GM18507 (cell line): ENCODE measurements at places on chromosomes 7 and 10.

DNA sequence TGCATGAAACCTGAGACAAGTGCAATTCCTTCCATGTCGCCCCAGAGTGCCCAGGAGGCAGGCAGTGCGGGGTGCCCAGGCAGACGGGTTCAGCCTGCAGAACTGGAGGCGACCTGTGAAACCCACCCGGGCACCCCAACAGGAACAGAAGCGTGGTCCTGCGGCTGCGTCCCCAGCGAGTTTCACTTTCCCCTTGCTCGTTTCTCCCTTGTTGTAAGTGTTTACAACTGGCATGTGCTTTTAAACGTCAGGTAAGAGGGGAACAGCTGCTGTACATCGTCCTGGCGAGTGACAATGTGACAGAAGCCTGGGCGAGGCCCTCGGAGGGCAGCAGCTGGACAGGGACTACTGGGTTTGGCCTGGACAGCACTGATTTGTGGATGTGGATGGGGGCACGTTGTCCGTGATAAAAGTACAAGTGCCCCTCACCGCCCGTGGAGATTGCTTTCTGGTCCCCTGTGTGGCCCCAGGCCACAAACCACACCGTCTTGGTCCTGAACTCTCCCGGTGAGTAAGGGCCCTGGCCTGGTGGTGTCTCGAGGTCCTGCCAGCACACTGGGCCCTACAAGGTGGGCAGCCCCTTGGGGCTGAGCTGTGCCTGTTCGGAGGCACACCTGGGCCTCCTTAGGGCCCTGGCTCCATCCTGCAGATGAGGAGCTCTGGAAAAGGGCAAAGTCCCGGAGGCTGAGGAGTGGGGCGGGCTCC lies 4.0 kb downstream of the VENTX start:
- DNase-seq = no peak

GRCh38 chr7:11539853-11540252 lies 292.1 kb downstream of the THSD7A start:
- no peak for DNase-seq

DNA sequence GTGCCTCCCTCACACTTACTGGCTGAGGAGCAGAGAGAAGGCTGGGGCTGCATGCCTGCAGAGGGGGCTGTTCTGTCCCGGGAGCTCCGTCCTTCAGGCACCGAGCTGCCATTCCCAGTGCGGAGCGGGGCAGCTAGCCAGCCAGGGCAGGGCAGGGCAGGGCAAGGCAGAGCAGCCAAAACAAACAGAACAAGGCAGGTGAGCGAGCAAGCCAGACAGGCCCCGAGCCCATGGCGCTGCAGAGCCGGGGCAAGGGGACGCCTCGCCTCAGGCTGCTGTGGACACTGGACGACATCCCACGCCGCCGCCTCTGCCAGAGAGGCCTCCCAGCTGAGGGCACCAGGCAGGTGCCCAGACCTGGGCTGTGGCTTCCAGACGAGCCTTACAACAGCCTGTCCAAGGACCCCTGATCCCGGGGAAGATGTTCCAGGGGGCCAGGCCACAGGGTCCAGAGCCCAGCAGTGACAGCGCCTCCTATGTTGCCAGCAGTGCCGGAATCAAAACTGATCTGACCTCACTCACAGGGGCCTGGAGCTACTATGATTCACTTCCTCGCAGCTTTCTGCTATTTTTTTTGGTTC lies 8.2 kb upstream of the NDST2 start:
- DNase-seq = no peak

- no peak for DNase-seq
Measured at GRCh38 chr7:101636822-101637623, 7.9 kb upstream of the MYL10 start.

DNA sequence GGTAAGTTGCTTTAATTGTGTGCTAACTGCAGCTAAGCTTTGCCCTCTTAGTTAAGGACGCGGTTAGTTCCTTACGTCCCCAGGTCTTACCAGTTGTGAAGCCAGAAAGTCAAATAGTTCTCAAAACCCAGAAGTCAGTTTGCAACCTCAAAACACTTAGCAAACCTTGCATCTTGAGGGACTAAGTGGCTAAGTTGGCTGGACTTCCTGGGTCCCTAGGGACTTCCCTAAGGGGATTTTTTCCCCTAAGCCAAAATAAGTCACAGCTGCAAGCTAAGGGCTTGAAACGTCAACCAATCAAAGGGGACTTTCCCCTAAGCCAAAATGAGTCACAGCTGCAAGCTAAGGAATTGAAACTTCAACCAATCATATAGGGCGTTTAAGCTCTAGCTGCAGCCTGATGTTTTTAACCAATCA lies 36.2 kb upstream of the HECW1 start:
- no peak for DNase-seq

GRCh38 chr7:88244258-88244657 lies 24.4 kb upstream of the SRI start:
- no peak for DNase-seq

DNA sequence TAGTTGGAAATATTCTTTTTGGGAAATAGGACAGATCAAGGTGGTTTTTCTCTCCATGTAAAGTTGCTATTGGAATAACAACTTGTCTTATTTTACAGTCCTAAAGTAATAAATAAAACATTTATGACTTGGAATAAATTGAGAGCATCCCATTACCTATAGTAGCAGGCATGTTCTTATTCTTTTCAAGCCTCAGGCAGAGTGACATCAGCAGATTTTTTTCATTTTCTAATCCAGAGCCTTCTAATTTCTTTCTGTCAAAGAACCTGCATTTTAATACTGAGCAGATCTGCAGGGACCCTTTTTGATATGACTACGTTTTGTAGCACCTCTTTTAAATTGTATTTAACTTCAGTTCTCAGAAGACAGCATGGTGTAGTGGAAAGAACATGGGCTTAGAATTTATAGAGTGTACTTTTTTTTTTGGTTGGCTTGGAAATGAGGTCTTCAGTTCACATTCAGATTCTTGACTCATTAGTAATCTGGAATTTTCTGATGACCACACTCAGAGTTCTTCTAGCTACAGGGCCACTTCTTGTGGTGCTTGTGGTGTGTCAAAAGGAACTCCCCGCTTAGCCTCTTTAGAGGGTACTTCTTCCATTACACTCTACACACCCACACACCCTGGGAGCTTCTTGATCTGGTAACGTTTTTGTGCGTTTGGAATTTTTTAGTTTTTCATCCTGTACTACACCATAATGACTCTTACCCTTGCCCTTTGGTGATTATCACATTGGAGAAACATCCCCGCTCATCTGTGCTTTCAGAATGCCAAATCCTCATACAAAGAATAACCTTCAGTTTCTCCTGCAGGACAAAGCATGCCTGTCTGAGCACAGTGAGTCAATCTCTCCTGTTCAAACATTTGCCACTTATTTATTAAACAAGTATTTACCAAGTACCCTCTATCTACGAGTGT lies 34.6 kb downstream of the AGK start:
- DNase-seq = no peak

- no peak for DNase-seq
Measured at GRCh38 chr10:12252882-12253546, 57.0 kb downstream of the CDC123 start.

- DNase-seq = no peak
Measured at GRCh38 chr7:45217358-45217757, 59.8 kb downstream of the RAMP3 start.

GRCh38 chr10:5735119-5735518 lies 50.5 kb downstream of the TASOR2 start:
- no peak for DNase-seq

DNA sequence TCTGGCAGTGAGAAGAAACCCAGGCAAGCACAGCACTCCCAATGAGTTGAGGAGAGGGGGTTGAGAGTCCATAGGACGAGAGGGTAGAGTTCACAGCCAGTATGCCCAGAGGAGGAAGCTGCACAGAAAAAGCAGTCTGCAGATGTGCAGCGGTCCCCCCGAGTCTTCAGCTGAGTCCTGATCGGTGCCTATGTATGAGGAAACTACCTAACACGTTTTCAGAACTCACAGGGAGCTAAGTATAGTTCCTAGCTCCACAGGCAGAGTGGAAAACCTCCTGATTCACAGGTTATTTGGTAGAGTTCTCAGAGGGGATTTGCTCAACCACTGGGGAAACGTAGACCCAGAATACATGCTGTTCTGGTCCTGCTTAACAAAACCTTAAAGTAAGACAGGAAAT lies 271.3 kb upstream of the CNTNAP2 start:
- no peak for DNase-seq

DNA sequence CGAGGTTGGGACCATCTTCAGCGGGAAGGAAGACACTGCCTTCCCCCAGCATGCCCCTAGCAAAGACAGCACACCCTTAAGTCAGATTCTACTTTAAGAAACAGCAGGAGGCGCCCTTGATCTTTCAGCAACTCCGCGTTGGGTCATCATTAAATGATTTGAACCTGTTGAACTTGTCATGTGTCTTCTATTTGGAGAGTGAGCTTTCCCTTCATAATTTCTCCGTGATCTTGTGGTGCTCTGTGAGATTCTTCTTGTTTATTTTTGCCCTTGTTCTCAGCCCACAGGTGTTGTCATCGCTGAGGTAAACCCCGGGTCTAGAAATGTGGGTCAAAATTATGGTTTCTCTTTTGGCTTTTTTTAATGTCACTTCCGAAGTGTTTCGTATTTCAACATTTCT lies 49.5 kb upstream of the PITRM1 start:
- no peak for DNase-seq

DNA sequence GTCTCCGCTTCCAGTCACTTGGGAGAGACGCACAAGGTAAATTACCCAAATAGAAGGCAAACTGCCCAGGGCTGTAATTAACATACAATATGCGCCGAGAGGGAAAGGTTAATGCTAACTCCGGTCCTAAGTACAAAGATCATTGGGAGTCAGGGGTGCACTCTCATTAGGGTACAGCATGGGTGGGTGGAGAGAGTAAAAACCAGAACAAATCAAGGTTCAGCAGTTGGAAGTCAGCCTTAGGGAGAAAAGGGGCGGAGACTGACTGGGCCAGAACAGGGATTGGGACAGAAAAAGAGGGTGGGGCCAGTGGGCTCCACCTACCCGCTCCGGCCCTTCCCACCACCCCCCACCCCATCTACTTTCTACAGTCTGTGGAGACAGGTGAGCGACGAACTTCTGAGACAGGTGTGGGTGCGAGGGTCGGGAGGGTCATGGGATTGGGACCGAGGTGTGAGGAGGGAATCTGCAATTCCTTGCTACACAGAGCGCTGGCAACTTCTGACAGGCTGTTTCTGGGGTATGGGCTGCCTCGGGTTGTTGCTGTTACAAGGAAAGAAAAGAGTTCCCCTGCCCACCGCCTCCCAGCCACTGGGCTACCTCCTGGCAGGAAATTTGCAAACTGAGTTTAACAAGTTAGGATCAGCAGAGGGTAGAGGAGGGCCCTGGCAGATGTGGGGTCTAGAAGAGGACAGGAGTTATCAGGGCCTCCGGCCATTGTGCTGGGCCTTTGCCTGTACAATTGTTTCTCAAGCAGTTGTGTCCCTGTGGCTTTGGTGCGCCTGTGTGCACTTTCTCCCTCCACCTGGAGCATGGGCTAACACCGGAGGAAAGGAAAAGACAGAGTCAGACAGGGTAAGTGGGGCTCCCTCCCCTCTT lies at the start of gene TMEM139:
TMEM139 (plus strand) TSS at position 368 of the 879 bp plus-strand sequence. CDS start 1,000 bp downstream, outside the sequence.
- DNase-seq = no peak

DNA sequence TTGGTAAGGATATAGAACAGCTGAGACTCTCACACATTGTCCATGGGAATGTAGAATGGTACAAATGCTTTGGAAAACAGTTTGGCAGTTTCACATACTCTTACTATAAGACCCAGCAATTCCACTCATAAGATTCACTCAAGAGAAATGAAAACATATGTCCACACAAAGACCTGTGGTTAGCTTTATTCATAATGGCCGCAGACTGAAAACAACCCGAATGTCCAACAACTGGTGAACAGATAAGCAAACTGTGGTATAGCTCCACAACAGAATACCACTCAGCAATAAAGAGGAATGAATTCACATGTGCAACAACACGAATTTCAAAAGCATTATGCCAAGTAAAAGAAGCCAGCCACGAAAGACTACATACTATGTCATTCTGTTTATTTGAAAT lies 33.5 kb upstream of the CUL1 start:
- no peak for DNase-seq

GRCh38 chr10:110278562-110279406 lies 25.9 kb downstream of the SMNDC1 start:
- DNase-seq = no peak

DNA sequence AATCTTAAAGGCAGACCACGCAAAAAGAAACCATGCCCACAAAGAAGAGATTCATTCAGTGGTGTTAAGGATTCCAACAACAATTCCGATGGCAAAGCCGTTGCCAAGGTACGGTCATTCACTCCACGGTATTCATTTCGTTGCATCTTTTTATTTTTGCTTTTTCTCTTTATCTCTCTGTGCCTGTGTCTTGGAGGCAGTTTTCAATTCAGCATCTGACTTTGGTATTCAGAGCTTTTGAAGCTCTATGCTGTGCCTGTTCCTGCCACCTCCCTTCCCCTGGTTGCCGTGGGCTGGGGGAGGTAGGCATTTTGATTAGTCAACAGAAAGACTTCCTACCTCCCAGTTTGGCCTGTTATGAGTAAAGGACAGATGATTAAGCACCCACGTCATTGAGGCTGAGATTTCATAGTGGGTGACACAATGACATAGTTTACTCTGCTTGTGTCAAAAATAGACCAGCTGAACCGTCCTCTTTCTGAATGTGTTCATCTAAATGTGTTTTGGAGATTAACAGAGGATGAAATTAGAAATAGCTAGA lies 149.5 kb downstream of the ARID5B start:
- DNase-seq = no peak

- no peak for DNase-seq
Measured at GRCh38 chr7:50212666-50213621, 91.6 kb upstream of the IKZF1 start.

DNA sequence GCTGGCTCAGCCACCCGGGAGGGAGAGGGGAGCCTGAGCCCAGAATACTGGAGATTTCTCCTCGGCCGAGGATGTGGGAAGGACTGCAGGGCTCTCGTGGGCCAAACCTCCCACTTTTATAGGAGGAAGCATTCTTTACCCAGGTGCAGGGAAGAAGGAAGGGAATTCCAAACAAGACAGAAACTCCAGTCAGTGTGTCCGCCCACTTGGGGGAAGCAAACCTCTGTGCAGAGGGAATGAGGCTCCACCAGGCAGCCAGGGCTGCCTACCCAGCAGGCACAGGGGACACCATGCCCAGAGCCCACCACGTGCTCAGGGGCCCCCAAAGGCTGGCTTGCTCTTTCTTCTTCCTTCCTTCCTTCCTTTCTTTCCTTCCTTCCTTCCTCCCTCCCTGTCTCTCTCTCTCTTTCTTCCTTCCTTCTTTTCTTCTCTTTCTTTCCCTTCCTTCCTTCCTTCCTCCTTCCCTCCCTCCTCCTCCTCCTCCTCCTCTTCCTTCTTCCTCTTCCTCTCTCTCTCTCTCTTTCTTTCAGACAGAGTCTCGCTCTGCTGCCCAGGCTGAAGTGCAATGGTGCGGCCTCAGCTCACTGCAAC lies 15.4 kb upstream of the FZD9 start:
- no peak for DNase-seq

GRCh38 chr7:13257661-13258060 lies 570.2 kb downstream of the ARL4A start:
- no peak for DNase-seq

DNA sequence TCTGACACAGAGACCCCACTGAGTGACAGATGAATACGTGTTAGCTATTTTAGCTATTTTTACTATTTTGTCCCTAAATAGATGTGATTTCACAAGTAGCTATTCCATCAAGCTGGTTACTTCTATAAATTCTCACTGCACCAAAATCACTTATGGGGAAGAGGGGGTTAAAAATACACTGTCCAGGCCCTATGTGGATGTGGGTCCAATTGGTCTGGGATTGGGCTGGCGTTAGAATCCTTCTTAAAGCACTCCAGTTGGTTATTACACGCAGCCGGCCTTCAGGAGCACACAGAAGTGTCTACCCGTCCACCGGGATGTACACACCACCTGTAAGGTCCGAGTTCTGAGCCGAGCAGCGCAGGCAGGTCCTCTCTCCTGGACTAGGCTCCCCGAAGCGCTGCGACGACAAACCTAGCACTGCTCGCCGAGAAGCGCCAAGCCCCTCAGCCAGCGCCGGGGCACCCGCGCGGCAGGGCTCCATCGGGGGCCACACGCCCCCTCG lies 222.3 kb upstream of the MKLN1 start:
- DNase-seq = no peak
